ENCODE measurements at places on chromosomes 7 and 10. TPM values are rescaled to one million over a fixed set of nuclear protein-coding genes. Genes with fewer than 3 reads are reported as not detected.

Gene TRIM73
- 3.1 TPM for total RNA-seq

Gene CRHR2
- total RNA-seq = not detected

Gene SPDYE16
- not detected for total RNA-seq

Gene NPY4R
- 37.9 TPM for total RNA-seq

Gene ECD
- total RNA-seq = 28.1 TPM

Gene NPFFR1
- 0.01 TPM for total RNA-seq

Gene SLC26A5
- total RNA-seq = not detected

Gene CNNM1
- total RNA-seq = 19.0 TPM

Gene RNLS
- total RNA-seq = 10.0 TPM

Gene ABLIM1
- total RNA-seq = 45.6 TPM

Gene WNT2
- not detected for total RNA-seq

Gene AGBL3
- 1.3 TPM for total RNA-seq

Gene ZEB1
- total RNA-seq = 10.6 TPM

Gene PDCD4
- total RNA-seq = 34.0 TPM

Gene ANKRD7
- total RNA-seq = 0.21 TPM

Gene WDFY4
- not detected for total RNA-seq

Gene NEUROD6
- total RNA-seq = not detected

Gene SDHAF3
- total RNA-seq = 16.6 TPM

Gene FGFBP3
- 2.2 TPM for total RNA-seq

Gene HOXA2
- 1.4 TPM for total RNA-seq

All from A549 treated with DMSO at 1 μM for 4 hours (cell line).